ENCODE measurements at places on chromosomes 11 and 22. TPM values are rescaled to one million over a fixed set of nuclear protein-coding genes. Genes with fewer than 3 reads are reported as not detected.

- no peak for DNase-seq
Measured at GRCh38 chr22:37253126-37253660, 9.1 kb upstream of the RAC2 start.

Gene ZNRD2
- 44.3 TPM for polyA plus RNA-seq

- no peak for DNase-seq
Measured at GRCh38 chr22:49156662-49157285, 670.9 kb downstream of the BRD1 start.

DNA sequence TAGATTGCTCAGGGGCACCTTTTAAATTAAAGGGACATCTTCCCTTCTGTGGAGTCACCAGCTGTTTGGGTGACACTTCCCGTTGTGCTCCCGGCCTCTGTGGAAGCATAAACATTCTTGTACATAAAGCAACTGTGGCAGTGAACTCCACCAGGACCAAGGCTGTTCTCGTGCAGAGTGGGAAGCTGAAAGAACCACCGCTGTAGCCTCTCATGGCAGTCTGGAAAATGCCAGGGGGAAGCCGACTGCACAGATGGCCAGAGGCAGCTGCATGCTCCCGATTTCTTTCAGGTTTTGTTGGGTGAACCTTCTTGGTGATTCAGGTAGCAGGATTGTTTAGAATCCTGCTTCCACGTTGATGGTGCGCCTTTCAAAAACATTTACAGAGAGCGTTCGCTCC is 10.3 kb downstream of the UBASH3B start:
- DNase-seq, result no peak

Gene RAG2
- polyA plus RNA-seq, result not detected

- DNase-seq, result no peak
Measured at GRCh38 chr11:103528046-103528445, 418.8 kb downstream of the DYNC2H1 start.

GRCh38 chr11:131866535-131867400 is 496.4 kb downstream of the NTM start:
- no peak for DNase-seq

Gene CCDC116
- polyA plus RNA-seq, result 0.16 TPM

- DNase-seq, result no peak
Measured at GRCh38 chr11:66082946-66083698, 13.1 kb downstream of the PACS1 start.

GRCh38 chr22:49331878-49332277 is 495.8 kb downstream of the BRD1 start:
- no peak for DNase-seq

GRCh38 chr22:33054001-33054675 is 4.0 kb downstream of the SYN3 start:
- DNase-seq, result no peak

Gene RIMBP3B
- 0.14 TPM for polyA plus RNA-seq

Gene PANX2
- 1.1 TPM for polyA plus RNA-seq

GRCh38 chr11:17506314-17506713 is 29.7 kb upstream of the ABCC8 start:
- no peak for DNase-seq

GRCh38 chr11:45369313-45369712 is 83.2 kb upstream of the SYT13 start:
- DNase-seq, result no peak

Gene OR4S2
- not detected for polyA plus RNA-seq

Gene TSPAN18
- polyA plus RNA-seq, result 0.98 TPM

- no peak for DNase-seq
Measured at GRCh38 chr11:20154381-20154780, 5.9 kb downstream of the DBX1 start.

Gene KCNJ5
- polyA plus RNA-seq, result not detected

Gene LRRC56
- polyA plus RNA-seq, result 1.5 TPM

Data from AG04450 (cell line).